ENCODE measurements at places on chromosomes 3 and 15. TPM values are rescaled to one million over a fixed set of nuclear protein-coding genes. Genes with fewer than 3 reads are reported as not detected.

GPR171 gene
- polyA plus RNA-seq: 2.0 TPM

WDR6 gene
- polyA plus RNA-seq: 86.0 TPM

SKOR1 gene
- polyA plus RNA-seq: 1.0 TPM

FAM3D gene
- not detected for polyA plus RNA-seq

TTC21A gene
- 14.6 TPM for polyA plus RNA-seq

CPN2 gene
- polyA plus RNA-seq: 4.0 TPM

CD96 gene
- polyA plus RNA-seq: 1.5 TPM

RCN2 gene
- polyA plus RNA-seq: 9.7 TPM

PIGZ gene
- 2.0 TPM for polyA plus RNA-seq

PPP1R14D gene
- polyA plus RNA-seq: not detected

CLDN16 gene
- 0.33 TPM for polyA plus RNA-seq

CLRN1 gene
- polyA plus RNA-seq: 10.0 TPM

POLQ gene
- 0.24 TPM for polyA plus RNA-seq

PEAK1 gene
- polyA plus RNA-seq: 10.6 TPM

GNB4 gene
- 4.7 TPM for polyA plus RNA-seq

CYP1A2 gene
- not detected for polyA plus RNA-seq

TUSC7 gene
- polyA plus RNA-seq: not detected

GOLGA8M gene
- 0.22 TPM for polyA plus RNA-seq

RABL3 gene
- polyA plus RNA-seq: 94.2 TPM

GCNT3 gene
- 0.03 TPM for polyA plus RNA-seq

C3orf22 gene
- not detected for polyA plus RNA-seq

SNX22 gene
- 0.15 TPM for polyA plus RNA-seq

C2CD4B gene
- not detected for polyA plus RNA-seq

FBXW12 gene
- polyA plus RNA-seq: 0.07 TPM
